Endothelial cell of coronary artery (primary cell): ENCODE measurements at places on chromosomes 4 and X. TPM values are rescaled to one million over a fixed set of nuclear protein-coding genes. Genes with fewer than 3 reads are reported as not detected.

VCX2 gene
- total RNA-seq: not detected in 2 replicates

SHROOM2 gene
- total RNA-seq: 5.4 and 5.7 TPM in 2 replicates

TCEAL2 gene
- not detected in 2 replicates for total RNA-seq

GABRB1 gene
- total RNA-seq: not detected in 2 replicates

ATP1B4 gene
- total RNA-seq: not detected in 2 replicates

ZNF157 gene
- total RNA-seq: not detected in 2 replicates

CPLX1 gene
- total RNA-seq: 0.47 and 8.0 TPM in 2 replicates

NOX1 gene
- total RNA-seq: 0.09 TPM in 1 of 2 replicates, not detected in the other
